Posterior cingulate gyrus (tissue), 11 donors: ENCODE measurements at places on chromosomes 2 and 18.

DNA sequence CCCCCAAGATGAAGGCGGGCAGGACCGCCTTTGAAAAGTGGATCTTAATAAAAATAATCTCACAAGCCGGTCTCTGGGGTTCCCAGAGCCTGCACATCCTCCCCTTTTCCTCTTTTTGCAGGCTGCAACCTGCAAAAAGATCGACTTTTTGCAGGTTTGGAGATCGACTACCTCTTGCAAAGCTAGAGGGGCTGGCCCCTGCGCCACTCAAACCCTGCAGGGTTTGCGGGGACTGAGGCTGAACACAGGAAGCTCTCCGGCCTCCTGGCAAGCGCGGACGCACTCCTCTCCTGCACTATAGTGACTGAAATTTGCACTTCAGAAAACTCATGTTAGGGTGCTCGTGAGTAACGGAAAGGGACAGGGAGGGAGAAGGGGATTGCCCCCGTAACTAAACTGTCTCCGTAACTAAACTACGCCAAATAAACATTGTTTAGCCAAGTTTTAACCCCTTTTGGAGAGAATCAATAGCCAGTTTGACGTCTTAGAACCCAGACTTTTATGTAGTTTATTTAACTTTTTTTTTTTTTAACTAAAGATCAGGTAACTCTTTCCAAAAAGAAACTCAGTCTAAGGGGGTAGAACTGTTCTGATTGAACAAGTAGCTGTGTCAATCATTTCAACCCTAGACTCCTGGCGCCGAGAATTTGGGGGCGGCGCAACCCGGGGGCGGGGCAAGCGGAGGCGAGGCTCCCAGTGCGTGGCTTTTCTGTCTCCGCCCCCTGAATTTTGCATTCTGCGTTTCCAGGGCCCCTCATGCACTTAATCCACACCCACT is 2.5 kb downstream of the IGFBP5 start:
- DNase-seq = peak; percentile 36

DNA sequence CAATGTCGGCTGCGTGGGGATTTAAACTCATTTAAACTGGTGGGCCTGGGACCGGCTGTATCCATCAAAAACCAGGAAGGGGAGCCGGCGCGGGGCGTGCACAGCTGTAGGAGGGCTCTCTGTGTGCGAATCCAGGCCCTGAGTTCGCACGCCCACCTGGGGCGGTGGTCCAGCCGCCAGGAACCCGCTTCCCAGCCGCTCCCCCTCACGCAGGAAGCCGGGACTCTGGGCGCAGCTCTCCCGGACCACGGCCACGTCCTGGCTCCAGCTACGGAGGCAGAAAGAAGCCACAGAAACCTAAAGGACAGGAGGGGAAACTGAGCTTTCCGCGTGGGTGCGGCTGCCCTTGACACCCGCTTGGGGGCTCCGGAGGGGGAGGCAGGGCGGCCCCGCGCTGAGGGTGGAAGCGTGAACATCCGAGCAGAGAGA is 80.6 kb downstream of the GFPT1 start:
- DNase-seq = no peak

DNA sequence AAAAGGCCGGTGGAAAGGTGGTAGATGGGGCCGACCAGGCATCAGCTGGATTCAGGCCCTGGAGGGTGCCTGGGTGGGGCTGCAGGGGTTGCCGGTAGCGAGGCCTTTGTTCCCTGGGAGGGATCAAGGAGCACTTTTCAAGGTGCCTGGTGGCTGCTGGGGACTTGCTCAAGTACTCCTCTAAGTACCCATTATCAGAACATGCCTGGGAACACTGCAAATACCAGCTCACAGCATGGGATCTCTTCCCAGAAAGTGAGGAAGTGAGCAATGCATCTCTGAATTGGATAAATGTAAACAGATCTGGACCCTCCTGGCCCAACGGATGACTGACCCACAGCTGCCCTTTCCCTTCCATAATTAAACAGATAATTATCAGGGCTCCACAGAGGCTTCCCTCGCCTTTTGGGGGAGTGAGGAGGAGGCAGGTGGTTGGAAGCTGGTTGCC is 210.5 kb downstream of the SH3RF3 start:
- no peak for DNase-seq

DNA sequence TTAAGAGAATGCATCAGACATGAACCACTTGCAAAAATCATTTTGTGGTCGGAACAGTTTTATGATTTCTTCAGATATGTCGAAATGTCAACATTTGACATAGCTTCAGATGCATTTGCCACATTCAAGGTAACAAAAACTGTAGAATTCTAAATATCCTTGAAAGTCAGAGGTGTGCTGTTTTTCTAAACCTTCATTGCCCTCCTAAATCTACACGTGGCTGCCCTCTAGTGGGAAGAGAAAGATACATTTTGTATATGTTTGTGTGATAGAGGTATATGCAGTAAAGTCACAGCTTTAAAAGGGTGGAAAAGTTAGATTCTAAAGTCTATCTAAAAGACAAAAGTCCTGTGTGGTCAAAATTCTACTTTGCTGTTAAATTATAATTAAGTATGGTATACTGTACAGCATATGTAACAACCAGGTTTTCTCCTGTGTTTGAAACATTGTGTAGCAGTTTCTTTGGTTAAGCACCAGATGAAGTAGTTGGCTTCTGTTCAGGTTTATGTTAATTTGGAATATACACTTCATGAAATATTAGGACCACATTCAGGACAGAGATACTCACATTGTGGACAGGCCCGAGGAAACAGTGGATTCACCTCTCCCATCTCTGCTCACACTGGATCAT is 65.9 kb upstream of the ITM2C start:
- no peak for DNase-seq

- DNase-seq = no peak
Measured at GRCh38 chr18:76686737-76687231, 135.6 kb upstream of the ZNF236 start.

GRCh38 chr18:7116001-7116730 is 1.4 kb downstream of the LAMA1 start:
- no peak for DNase-seq

- no peak for DNase-seq
Measured at GRCh38 chr18:49178321-49178720, 227.6 kb upstream of the SMAD7 start.

GRCh38 chr2:40564184-40564583 is 112.3 kb upstream of the SLC8A1 start:
- DNase-seq = no peak

- DNase-seq = no peak
Measured at GRCh38 chr2:165219481-165219880, 15.6 kb upstream of the SCN3A start.

GRCh38 chr2:68936889-68937288 is 15.8 kb downstream of the GKN2 start:
- DNase-seq = no peak

DNA sequence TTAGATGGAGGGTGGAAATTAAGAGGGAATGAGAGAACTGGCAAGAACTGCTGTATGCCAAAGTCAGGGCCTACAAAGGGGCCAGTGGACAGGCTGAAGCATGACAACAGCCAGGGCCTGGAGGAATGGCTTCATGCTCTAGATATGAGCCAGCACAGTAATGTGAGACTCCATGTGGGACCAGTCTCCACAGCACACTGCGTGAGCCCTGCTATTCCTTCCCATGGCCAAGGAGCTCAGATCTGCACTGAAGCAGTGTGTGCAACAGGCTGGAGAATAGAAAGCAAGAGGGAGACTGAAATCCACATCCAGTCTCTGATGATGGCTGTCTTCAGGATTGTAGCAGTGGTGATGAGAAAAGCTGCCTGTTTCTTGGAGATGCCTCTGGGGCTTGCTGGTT is 162.8 kb downstream of the TPGS2 start:
- no peak for DNase-seq

DNA sequence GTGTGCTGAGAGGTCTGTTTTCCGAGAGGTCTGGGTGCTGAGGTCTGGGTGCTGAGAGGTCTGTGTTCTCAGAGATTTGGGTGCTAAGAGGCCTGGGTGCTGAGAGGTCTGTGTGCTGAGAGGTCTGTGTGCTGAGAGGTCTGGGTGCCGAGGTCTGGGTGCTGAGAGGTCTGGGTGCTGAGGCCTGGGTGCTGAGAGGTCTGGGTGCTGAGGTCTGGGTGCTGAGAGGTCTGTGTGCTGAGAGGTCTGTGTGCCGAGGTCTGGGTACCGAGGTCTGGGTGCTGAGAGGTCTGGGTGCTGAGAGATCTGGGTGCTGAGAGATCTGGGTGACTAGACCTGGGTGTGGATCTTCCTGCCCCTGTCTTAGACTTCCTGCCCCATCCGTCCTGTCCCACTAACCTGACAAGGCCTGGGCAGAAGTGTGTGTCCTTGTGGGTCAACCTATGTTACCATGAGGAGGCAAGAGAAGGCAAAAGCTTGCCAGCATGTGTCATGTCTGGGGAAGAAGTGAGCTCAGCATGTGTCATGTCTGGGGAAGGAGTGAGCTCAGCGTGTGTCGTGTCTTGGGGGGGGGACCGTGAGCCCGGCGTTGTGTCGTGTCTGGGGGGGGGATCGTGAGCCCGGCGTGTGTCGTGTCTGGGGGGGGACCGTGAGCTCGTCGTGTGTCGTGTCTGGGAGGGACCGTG is 69.3 kb downstream of the KCNG2 start:
- no peak for DNase-seq

GRCh38 chr2:141021611-141022010 is 1109.2 kb downstream of the LRP1B start:
- DNase-seq = no peak

- DNase-seq = no peak
Measured at GRCh38 chr2:239344857-239345216, 56.0 kb downstream of the HDAC4 start.

- no peak for DNase-seq
Measured at GRCh38 chr18:23811176-23811575, 121.9 kb downstream of the LAMA3 start.

GRCh38 chr2:8364668-8365067 is 317.2 kb upstream of the ID2 start:
- no peak for DNase-seq

DNA sequence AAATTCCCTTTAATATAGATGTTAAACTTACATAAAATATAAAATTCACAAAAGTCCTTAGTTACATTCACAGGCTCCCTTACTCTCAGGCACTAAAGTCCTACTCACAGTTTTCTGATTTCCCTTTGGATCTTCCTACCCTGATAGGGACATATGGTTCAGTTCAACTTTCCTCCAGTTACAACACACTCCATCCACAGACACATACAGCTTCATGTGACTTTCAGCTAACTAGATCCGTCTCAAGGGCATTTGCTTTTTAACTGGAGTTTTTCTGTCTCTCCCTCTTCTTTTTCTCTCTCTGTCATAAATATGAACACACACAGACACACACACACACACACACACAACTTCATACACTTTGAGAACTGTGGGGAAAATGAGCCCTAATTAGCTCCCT is 419.2 kb downstream of the LRP1B start:
- DNase-seq = no peak

DNA sequence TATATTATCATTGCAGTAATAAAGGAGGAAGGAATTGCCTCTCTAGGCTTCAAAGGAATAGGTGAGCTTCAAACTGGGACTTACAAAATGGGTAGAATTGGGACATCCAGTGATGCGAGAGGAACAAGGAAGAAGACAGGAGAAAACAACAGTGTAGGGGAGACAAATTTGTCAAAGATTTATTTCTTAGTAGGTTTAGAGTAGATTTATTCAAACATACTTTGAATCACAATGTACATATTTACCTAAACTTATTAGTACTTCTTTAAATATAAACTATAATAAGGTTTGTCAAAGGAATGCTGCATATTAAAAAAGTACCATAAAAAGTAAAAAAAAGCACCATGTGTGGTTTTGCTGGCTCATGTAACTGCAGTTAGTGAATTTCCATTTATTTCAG is 161.4 kb upstream of the CDH2 start:
- no peak for DNase-seq

DNA sequence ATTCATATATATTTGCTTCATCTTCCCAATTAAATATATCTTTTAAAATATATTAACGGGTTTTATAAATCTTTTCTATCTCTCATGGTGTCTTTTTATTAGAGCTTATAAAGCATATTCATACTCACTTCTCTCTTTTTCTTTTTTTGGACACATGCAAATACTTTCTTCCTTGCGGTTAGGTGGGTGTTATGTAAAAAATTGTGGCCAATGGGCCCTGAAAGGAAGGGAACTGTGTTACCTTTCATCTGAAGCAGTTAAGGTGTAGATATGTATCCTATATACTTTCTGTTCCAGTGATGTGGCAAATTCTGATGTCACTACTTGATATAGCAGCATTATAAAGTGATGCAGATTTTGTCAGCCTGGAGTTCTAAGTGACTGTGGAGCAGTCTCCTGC is 714.5 kb downstream of the PLCL1 start:
- DNase-seq = no peak

GRCh38 chr2:102581911-102582310 is 37.4 kb upstream of the SLC9A2 start:
- no peak for DNase-seq

GRCh38 chr2:27370816-27371620 is 602 bp downstream of the SNX17 start:
- DNase-seq = no peak

DNA sequence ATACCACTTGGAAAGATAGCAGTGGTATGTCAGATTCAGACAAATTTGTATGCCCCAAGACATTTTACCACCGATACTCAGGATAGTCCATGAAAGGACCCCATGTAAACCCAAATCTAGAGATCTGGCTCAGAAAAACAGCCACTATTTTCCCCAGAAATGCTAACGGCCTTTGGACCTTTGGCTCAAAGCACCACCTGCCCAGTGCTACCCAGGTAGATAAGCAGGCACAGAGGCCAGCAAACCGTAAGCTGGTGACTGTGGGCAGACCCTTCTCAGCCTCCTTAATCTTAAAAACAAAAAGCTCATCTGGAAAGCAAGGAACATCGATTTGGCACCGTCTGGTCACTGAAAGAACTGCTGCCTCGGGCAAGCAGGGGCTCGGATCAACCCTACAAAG is 61.4 kb upstream of the GREB1L start:
- DNase-seq = no peak

DNA sequence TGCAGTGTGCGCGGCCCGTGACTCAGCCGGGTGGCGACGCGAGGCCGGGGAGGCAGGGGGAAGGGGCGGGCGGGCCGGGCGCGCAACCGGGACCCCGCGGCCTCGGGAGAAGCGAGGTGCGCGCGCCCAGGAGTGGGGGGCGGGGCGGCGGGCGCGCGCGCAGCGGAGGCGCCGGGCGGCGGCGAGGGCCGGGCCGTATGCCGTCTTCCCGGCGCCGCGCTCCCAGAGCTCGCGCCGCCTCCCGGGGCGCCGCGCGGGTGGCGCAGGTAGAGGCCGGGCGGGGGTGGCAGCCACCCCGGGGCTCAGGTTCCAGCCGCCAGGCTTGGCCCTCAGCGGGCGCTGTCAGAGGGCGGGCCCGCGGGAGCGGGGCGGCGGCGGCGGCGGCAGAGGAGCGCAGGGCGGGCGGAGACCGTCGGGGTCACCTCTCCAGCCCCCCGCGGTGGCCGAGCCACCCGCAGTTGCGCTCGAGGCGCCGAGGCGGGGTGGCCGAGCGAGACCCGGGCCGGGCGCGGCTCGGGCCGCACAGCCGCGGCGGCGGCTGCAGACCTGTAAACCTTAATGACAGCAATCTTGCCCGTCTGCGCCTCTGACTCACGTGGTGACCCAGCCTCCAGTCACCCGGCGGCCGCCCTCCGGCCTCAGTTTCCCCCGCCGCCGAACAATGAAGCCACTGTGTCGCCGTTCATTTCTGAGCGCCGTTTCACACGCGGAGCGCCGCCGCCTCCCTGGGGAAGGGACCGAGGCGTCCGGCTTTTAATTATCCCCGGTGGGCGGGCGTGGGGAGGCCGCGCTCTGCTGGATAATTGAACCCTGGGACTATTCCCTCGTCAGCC is 25.3 kb upstream of the SMAD7 start:
- DNase-seq = no peak

GRCh38 chr2:179842498-179843153 is 18.8 kb downstream of the ZNF385B start:
- no peak for DNase-seq
